ENCODE measurements at places on chromosomes 4 and X. TPM values are rescaled to one million over a fixed set of nuclear protein-coding genes. Genes with fewer than 3 reads are reported as not detected.

- no peak for DNase-seq
Observed at GRCh38 chr4:90002441-90003062, 107.9 kb downstream of the MMRN1 start.

GRCh38 chr4:15410750-15411149 lies 17.1 kb upstream of the C1QTNF7 start:
- DNase-seq, result no peak

DNA sequence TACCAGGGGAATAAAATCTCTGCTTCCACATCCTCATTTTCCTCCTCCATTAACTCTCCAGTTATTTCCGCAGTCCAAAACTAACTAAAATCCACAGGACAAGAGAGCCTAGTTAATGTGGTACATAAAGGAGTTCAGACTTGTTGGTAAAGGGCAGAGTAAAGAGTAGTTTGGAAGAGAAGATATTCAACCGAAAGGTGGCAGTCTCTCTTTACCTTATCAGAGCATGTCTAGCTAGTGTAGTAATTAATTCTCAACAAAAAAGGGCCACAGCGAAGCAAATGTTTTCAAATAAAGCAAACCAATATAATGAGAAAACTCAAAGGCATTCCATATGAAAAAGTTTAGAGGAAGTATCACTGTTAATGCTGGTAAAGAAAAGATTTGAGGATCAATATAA lies 286.5 kb downstream of the GLUD2 start:
- no peak for DNase-seq

- DNase-seq, result no peak
Observed at GRCh38 chr4:40629401-40630334, at the start of gene RBM47. RBM47 (minus strand) TSS chr4:40629864; CDS start chr4:40438893, 190,971 bp downstream.

DNA sequence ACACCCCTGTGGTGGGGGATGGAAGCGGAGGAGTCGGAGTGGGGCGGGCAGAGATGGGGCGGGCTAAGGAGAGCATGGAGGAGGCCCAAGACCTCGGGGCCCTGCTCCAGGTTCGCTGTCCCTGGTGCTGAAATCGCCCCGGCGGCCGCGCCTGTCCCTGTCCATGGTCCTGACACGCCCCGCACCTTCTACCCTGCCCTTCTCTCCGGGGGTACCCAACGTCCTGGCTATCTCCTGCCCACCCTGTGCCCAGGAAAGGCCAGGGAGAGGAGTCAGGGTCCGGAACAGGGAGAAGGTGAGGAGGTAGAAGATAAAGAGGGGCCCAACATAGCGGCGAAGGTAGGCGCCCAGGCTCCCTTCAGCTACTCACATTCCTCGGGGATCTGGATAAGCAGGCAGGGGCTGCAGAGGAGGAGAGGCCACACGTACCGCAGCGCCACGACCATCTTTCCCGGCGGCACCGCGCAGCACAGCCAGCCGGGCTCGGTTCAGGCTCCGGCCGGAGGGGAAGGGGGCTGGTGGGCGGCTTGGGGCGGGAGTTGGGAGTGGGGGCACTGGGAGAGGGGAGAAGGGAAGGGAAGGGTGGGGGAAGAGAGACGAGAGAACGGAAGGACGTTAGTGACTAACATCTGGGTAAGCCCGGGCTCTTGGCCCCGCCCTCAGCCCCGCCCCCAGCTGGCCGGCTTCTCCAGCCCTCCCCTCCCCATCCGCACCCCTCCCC lies 10.4 kb downstream of the L1CAM start:
- DNase-seq, result peak; percentile 88

DNA sequence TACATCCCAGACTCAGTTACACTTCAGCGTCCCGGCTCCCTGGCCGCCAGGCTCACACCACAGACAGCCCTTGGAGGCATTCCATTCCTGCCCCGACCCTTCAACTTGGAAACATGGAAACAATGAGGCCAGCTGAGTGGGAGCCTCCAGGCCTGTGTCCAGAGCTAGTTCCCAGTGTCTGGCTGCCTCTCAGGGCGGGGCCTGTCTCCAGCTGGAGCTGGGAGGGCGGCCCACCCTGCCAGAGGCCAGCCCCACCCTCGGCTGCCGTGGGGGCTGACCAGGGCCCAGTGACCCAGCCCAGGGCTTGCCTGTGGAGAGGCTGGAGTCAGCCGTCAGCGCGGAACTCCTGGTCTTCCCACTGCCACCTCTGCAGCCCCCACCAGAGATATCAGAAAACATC lies 37.4 kb upstream of the SPON2 start:
- peak; percentile 55 for DNase-seq

DNA sequence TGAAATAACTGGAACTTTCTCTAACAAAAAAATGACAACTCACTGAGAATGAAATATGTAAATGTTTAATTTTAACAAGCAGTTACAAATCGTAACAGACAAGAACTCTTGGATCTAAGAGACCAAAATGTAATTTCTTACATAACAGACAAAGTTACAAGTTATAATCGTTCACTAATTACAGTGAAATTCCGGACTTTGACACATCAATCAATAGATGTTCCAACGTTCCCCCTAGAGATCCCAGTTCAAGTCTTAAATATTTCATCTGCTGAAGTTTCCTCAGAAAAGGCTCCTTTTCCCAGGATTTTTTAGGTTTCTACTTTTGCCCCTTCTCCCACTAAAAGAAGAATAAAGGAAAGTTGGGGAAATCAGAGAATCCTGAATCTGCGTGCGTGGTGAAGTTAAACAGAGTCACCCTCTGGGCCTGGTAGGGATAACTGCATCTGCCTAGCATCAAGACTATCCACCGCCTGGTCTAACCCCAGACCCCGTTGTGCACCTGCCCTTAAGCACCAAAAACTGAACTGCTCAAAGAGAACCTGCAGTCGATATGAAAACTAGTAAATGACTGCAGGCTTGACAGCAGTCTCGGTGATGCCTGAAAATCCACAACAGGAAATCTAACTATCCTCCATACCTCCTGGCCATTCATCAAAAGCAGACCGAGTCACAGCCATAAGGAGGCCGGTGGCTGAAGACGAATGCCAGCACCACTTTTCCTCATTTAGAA lies 2.3 kb downstream of the IRF2 start:
- peak; percentile 45 for DNase-seq

GRCh38 chrX:7086384-7086783 lies 61.1 kb upstream of the STS start:
- peak; percentile 6 for DNase-seq

DNA sequence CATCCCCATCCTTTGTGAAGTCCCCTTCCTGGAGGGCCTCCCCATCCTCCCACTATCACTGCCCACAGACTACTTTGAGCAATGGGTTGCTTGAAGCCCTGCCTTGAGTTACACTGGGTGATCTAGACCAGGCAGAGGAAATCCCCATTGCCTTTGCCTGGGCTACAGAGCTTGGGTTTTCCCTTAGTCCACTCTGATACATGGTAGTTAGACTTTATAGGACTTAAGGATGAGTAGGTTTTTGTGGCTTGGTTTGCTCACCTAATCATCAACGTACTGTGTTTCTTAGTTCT lies 56.6 kb downstream of the TMEM131L start:
- no peak for DNase-seq

RNF175 gene
- total RNA-seq, result not detected

NIPAL1 gene
- 0.72 TPM for total RNA-seq
